Peyer's patch (tissue), 4 donors: ENCODE measurements at places on chromosomes 16 and 17. TPM values are rescaled to one million over a fixed set of nuclear protein-coding genes. Genes with fewer than 3 reads are reported as not detected.
A peak's percentile ranks its signal among the peaks of the same experiment; 100 is the strongest.

DNA sequence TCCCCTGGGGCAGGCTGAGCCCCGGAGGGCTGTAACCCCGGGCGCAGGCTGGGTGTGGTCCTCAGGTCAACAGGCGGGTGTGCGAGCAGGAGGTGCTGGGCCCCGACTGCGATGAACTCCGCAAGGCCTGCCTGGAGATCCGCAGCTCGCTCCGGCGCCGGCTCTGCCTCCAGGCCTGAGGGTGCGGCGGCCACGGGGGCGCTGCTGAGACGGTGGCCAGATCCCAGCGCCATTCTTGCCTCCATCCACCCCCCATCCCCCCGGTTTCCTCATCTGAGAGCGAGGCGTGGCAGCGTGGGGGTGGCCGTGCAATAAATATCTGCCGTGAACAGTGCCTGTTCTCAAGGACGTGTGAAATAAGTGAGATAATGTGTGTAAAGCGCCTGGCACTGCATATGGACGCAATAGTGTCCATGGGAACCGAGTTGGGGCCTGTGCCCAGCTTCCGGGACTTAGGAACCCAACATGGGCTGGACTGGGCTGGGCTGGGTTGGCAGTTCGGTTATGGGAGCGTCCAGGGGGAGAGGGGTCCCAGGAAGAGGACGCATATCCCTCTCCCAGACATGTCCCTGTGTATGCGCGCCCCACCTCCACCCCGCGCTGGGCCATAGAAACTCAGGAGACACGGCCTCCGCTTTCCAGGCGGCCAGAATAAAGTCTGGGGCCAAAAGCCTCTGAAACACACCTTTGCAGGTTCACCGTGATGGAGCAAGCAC is 15.0 kb downstream of the ZNF213 start:
- no peaks in the 10 kb centered on the region for H3K27me3 ChIP-seq
- H3K4me3 ChIP-seq: peak overlapping the region; percentile 62
- H3K27ac ChIP-seq: peak overlapping the region; percentile 91
- peak; percentile 88 for DNase-seq
- no peaks in the 10 kb centered on the region for H3K36me3 ChIP-seq

GRCh38 chr16:61829631-61830030 is 206.6 kb downstream of the CDH8 start:
- no peaks in the 10 kb centered on the region for H3K27me3 ChIP-seq
- no peak overlapping the region for H3K4me3 ChIP-seq
- no peak for DNase-seq
- H3K27ac ChIP-seq: no peak overlapping the region

ICAM2 gene
- 25.6 TPM for total RNA-seq

FOXC2 gene
- 0.40 TPM for total RNA-seq

- no peak for DNase-seq
- no peak overlapping the region for H3K27ac ChIP-seq
- peaks cover 18% of the 10 kb centered on the region for H3K4me1 ChIP-seq
- H3K27me3 ChIP-seq: no peaks in the 10 kb centered on the region
- H3K36me3 ChIP-seq: no peaks in the 10 kb centered on the region
Observed at GRCh38 chr17:7222972-7223292, 3.2 kb downstream of the ACADVL start.

CHP2 gene
- total RNA-seq: 85.0 TPM

DNA sequence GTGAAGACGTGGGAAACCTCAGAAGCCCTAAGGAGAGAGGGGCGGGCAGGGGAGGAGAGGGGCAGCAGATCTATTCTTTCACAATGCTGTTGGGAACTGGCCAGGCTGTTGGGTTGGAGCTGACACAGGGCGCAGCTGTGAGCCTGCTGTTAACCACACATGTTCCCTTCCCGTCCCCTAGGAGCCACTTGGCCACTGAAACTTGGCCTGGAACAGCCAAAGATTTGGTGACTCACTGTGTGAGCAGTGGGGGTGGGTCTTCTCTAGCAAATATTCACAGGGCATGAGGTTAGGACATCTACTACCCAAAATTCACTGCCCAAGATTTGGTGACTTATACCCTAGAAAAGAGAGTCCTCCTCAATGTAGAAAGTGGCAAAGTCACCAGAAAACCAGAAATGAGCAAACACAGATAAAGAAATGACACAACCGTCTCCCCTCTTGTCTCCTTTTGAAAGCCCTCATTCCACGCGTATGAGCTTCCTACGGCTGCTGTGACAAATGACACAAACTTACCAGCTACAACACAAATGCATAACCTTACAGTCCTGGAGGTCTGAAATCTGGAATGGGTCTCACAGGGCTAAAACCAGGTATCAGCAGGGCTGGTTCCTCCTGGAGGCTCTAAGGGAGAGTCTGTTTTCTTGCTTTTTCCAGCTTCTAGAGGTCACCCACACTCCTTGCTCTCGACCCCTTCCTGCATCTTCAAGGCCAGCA is 6.3 kb downstream of the TBC1D16 start:
- no peaks in the 10 kb centered on the region for H3K36me3 ChIP-seq
- DNase-seq: peak; percentile 77
- H3K27ac ChIP-seq: peak overlapping the region; percentile 55
- no peaks in the 10 kb centered on the region for H3K27me3 ChIP-seq

DNA sequence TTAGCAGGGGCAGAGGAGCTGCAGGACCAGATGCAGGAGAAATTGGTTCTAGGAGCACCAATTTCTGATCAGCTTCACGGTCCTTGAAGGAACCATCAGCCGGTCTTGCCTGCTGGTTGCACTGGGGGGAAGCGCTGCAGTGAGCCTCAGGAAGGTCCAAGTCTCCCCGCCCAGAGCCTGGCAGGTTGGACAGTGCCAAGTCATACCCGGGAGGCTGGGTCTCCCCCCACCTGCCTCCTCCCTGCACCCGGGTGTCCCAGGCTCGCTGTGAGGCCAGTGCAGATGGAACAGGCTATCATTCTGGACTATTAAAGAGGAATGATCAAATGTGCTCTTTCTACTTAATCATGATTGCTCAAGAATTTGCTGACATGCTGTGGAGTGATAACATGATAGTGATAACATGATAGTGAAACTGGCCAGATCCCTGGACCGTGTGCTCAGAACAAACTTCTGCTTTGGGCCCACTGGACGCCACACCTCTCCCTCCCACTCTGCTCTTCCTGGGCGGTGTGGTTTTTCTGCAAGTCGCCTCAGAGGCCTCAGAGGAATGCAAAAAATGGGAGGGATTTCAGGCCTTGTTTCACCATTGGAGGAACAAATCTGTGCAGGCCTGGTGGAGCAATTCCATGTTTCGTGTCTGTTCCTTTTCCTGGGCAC is 236.0 kb downstream of the IRF8 start:
- no peaks in the 10 kb centered on the region for H3K27me3 ChIP-seq
- no peak overlapping the region for H3K4me3 ChIP-seq
- DNase-seq: no peak
- no peaks in the 10 kb centered on the region for H3K36me3 ChIP-seq
- H3K27ac ChIP-seq: no peak overlapping the region
- H3K4me1 ChIP-seq: no peaks in the 10 kb centered on the region

GRCh38 chr17:2593821-2594721 is 617 bp downstream of the PAFAH1B1 start:
- peak; percentile 85 for DNase-seq
- H3K27ac ChIP-seq: peak overlapping the region; percentile 99
- no peaks in the 10 kb centered on the region for H3K36me3 ChIP-seq
- H3K27me3 ChIP-seq: no peaks in the 10 kb centered on the region
- peaks cover 4% of the 10 kb centered on the region for H3K4me1 ChIP-seq

TGFB1I1 gene
- total RNA-seq: 6.0 TPM

DNA sequence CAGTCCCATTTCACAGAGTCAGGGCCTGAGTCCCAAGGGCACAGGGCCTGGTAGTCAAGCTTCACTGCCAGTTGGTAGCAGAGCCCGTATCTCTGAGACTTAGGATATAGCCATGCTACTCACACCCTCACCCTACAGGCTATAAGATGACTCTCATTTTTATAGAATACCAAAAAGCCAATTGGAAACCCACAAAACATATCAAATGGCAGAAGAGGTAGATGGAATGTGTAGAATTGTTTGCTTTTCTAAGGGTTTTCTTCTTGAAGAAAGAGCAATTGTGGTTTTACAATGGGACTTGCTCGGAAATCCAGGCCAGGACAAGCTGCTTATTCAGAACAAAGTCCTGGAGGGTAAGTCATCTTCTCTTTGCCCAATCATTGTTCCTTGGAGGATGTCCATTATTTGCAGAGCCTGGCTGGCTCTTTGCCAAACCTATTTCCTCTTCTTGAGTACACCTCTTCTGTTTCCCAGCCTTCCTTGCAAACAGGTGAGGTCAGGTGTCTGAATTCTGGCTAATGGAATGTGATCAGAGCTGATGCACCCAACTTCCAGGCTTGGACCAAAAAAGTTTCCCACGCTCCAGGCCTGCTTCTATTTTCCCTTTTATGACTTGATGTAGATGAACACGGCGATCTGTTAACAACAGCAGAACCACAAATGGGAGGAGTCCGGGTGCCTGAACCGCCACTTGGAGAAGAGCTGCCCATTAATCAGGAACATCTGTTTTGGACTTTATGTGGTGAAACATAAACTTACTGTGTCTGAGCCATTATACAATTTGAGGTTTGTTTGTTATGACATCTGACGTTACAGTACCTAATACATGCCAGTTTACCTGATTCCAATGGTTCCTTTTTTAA is 16.9 kb upstream of the CCL22 start:
- DNase-seq: no peak
- H3K4me3 ChIP-seq: no peak overlapping the region
- H3K27ac ChIP-seq: no peak overlapping the region
- no peaks in the 10 kb centered on the region for H3K27me3 ChIP-seq
- no peaks in the 10 kb centered on the region for H3K36me3 ChIP-seq

DNA sequence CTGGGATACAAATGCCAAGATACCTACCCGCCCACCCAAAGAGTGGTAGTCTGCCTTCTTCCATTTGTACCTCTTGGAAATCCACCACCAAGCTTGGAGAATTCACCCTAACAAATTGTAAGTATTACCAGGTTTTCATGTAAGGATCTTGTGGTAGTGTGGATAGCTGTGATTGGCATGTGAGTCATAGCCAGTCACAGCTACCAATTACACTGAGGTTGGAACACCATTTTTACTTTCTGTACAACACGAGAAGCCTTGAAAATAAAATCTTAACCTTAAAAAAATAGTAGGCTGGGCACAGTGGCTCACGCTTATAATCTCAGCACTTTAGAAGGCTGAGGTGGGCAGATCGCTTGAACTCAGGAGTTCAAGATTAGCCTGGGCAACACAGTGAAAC is 18.5 kb upstream of the SLC35G3 start:
- no peak for DNase-seq
- no peak overlapping the region for H3K4me3 ChIP-seq
- H3K4me1 ChIP-seq: no peaks in the 10 kb centered on the region
- no peaks in the 10 kb centered on the region for H3K27me3 ChIP-seq
- H3K27ac ChIP-seq: peak overlapping the region; percentile 52

DNA sequence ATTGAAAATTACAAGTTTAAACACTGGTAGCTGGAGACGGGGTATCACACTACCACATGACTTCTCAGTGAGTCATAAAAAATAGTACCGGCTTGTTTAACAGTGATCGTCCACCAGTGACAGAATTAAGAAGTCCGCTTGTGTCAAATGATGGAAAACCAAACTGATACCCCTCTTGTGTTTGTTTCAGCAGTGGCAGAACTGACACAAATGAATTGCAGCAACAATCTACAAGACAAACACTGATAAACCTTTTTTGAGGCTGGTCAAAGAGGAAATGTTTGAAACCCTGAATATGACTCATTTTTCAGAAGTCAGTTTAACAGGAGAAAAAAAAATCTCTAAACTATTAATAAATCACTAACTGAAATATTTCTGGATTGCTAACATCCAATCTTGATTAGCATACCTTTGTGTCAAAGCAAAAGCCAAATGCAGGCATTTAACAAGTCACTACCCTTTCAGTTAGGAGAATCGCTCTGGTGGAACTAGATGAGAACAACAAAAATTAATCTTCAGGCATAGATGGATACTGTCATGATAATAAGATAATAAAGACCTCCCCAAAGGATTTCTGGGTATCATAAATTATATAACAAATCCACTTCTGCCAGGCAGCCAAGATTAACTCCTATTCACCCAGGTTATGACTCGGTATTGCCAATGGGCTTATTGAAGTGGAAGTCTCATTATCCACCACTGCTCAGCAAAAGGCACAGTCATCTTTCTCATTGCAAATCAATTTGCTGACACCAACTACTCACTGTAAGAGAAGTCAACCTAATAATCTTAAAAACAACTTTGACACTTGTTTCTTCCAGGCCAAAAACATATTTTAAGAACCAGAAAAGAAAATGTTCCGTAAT is 20.8 kb downstream of the DCUN1D3 start:
- H3K4me3 ChIP-seq: no peak overlapping the region
- H3K27ac ChIP-seq: no peak overlapping the region
- no peak for DNase-seq
- no peaks in the 10 kb centered on the region for H3K36me3 ChIP-seq

DNA sequence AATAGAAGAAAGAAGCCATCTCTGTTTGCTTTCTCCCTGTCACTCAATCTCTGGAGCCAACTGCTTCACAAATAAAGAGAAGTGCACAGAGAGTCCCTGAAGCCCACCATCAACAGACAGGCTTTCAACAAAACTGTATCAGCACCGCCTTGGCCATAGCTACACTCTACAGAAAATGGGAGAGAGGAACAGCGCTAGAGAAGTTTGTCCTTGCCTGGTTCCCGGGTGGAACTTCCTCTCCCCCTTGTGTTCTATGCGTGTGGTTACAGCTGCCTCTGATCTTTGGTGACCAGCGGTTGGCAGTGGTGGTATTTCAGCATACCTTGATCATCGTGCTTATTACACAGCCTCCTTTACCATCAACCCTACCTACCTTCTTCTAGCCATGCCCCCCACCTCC is 91.4 kb upstream of the CCL2 start:
- H3K4me3 ChIP-seq: no peak overlapping the region
- H3K27me3 ChIP-seq: no peaks in the 10 kb centered on the region
- DNase-seq: no peak
